Stimulated activated CD4-positive, alpha-beta T cell treated with anti-CD3 and anti-CD28 coated beads, TNF-alpha, amount 100 ng/mL, for 1 hour (primary cell): ENCODE measurements at places on chromosomes 2 and 18.
A peak's percentile ranks its signal among the peaks of the same experiment; 100 is the strongest.

DNA sequence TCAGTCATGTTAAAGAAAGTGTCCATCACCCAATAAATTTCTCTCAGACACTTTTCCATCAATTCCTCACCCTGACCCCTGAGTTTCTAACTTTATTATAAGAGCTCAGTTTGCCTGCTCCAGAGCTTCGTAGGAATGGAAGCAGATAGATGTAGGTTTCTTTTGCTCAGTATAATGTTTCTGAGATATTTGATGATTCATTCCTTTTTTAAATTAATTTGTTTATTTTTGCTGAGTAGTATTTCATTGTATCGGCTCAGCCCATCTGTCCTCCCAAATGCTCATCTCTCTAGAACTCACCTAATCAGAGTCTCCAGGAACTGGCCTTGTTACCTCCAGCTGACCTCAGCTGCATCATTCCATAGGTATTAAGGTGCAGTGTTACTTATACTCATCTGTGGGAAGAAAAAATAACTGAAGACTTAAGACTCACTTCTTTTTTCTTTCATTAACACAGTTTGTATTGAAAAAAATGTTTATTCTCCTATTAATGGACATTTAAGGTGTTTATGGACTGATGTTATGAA lies 11.9 kb upstream of the BCL2L11 start:
- DNase-seq = no peak

DNA sequence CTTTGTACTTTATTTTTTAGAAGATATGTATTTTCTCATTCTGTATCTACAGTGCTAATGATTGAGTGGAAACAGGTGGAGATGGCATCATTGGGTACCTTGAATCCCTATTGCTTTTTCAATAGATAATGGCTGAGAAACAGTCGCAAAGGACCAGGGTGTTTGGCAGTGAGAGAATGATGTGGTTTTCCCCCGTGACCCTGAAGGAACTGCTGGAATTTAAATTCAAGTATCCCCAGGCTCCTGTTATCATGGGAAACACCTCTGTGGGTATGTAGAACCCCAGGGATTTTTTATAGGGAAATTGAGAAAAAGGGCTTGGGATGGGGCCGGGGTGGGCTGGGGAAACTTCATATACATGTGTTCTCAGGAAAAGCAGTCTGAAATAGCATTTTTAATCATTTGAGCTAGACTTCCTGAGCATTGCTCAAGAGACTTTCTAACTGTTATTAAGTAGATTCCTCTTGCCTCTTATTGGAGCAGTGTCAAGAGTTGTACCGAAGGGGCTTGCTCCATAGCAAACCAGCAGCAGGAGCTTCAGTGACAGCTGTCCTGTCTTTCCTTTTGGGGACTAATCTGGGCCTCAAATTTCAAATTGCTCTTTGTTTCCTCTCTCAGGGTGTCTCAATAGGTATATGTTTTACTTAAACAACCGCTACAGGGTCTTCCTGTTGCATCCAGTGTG lies 18.9 kb downstream of the AOX1 start:
- DNase-seq = no peak

- DNase-seq = no peak
Measured at GRCh38 chr2:31886700-31887099, 124.1 kb downstream of the MEMO1 start.

GRCh38 chr2:43438342-43438741 lies 157.5 kb downstream of the THADA start:
- no peak for DNase-seq

DNA sequence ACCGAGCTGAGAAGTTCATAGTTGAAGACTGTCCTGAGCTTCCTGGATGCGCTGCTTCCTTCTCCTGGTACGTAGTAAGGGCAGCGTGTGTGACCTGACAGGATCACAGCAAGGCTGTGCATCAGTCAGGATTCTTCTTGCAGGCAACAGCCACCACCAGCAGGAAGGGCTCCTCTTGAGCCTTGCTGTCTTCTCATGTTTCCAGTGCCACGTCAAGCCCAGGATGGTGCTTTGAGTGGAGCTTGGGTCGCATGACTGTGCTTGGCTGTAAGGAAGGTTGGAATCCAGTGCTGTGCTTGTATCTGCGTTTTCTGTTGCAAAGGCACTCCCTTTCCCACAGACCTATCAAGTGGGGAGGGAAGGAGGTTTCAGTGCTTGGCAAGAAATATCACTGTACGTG lies 194.3 kb downstream of the LDLRAD4 start:
- no peak for DNase-seq

DNA sequence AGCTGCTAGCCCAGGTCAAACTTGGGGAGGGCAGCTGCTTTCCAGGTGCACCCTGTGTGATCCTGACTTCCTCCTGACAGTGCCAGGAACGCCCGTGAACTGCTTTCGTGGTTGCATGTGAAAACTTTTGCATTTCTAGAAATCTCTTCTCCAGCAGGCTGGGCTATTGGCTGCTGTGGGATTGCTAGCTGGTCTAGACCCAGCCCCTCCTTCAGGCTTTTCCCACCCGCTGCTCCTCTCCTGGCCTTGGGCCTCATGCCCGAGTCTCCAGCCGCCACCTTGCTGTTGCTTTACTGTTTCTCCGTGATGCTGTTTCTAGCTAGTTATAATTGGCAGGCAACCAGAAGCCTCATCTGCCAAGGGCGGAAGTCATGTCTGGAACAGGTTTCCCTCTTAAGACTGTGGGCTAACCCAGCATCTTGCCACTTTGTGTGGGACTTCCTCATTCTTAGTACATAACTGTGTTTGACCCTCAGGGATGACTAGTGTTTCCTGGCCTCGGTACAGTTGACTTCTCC lies 27.0 kb upstream of the MGAT4A start:
- peak; percentile 53 for DNase-seq

GRCh38 chr2:88067598-88067997 lies at the start of gene SMYD1:
Gene SMYD1, plus strand, starts transcription at chr2:88067825. Its CDS starts 40 bp downstream, at chr2:88067865.
- no peak for DNase-seq

DNA sequence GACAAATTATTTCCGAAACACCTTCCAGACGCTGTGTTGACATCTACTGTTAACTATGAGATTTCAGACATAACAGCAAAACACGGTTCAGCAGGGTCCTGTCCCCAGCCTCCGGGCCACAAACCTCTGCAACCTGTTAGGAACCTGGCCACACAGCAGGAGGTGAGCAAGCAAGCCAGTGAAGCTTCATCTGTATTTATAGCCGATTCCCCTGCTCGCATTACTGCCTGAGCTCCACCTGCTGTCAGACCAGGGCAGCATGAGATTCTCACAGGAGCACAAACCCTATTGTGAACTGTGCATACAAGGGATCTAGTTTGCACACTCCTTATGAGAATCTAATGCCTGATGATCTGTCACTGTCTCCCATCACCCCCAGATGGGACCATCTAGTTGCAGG lies 31.1 kb downstream of the NDUFA10 start:
- no peak for DNase-seq

GRCh38 chr2:177010861-177011260 lies 201.7 kb upstream of the HNRNPA3 start:
- no peak for DNase-seq

- no peak for DNase-seq
Measured at GRCh38 chr2:220701115-220701514, 871.0 kb downstream of the EPHA4 start.

- no peak for DNase-seq
Measured at GRCh38 chr18:475202-476031, 25.1 kb downstream of the COLEC12 start.

- DNase-seq = no peak
Measured at GRCh38 chr18:63465059-63465458, 11.7 kb upstream of the SERPINB5 start.

- no peak for DNase-seq
Measured at GRCh38 chr2:70732766-70733645, 35.0 kb downstream of the ADD2 start.

GRCh38 chr2:178473373-178473772 lies 5.0 kb downstream of the FKBP7 start:
- no peak for DNase-seq
